Large intestine (tissue), 12 donors: ENCODE measurements at places on chromosomes 11 and 22. TPM values are rescaled to one million over a fixed set of nuclear protein-coding genes. Genes with fewer than 3 reads are reported as not detected.

RAB1B gene
- polyA plus RNA-seq, result 122 TPM

OR51I1 gene
- polyA plus RNA-seq, result not detected

ATG13 gene
- polyA plus RNA-seq, result 52.9 TPM

MMP3 gene
- polyA plus RNA-seq, result 0.19 TPM

TRPM5 gene
- 0.87 TPM for polyA plus RNA-seq
